ENCODE measurements at places on chromosomes 1 and 21.

- peak; percentile 23 for DNase-seq
These were observed 150.5 kb upstream of the RUNX3 start for GRCh38 chr1:25080294-25081209.

GRCh38 chr1:194045416-194045815, 859.0 kb upstream of the B3GALT2 start:
- DNase-seq: peak; percentile 39

DNA sequence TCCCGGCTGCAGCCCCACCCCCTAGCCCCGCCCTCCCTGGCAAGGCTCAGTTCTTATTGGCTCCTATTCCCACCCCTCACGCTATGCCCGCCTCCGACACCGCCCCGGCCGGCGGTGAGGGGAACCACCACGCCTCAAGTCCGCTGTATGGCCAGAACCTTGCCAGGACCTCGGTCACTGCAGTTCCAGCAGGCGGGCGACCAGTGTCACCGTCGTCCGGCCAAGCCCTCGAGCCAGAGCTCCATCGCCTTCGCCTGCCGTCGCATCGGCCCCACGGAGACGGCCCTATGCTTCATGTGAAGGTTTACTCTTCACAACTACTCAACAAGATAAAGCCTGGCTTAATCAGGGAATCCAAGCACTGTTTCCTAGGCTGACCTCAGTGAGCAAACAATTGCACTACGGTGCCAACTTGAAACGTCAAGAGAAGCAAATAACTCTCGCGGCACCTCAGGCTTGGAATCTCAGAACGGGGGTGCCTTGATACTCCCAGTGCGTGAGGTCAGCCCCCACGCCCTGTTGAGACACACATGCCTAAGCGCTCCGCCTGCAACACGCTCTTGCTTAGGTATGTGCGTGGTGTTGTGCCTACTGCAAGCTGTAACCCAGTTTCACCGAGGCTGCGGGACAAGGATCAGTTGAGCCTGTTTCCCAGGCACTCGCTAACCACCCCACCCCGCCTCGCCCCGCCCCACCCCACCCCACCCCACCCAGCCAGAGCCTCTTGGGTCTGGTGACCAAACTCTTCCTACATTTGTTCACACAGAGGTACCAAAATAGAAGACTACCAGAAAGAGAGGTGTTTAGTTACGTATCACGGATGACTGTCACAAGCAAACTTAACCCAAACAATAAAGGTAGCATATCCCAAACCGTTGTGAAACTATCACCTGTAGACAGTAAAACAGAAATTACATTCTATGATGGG, 498 bp upstream of the DENND2C start:
- peak; percentile 96 for DNase-seq

DNA sequence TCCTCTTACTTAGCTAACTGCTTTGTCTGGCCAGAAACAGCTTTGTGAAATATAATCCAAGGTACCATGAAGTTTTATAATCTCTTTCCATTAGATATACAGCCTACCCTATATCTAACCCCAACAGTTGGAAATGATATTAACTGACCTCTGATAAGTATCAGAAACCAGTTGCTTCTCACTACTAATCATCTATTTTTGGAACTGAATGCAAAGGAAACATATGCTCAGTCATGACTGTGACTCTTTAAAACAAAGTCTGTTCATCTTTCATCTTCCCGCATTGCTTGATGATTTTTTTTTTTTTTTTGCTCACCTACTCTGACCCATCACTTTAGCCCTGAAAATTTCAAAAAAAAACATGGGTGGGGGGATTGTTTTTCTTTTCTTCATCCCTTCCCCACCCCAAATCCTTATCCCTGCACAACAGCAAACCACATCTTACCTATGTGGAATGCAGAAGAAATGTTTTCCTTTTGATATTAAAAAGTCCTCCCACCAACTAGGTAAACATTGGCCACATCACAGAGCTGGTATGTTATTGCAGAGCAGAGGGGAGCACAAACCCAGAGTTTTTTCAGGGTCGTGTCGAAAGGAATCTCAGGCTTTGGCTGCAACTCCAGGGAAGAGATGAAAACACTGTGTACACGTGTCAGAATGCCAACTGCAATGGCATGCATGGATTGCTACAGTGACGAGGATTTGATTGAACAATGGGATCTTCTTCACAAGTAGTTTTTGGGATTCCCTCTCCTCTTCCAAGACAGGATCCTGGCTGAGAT, 137.3 kb downstream of the SLC30A10 start:
- DNase-seq: no peak

- no peak for DNase-seq
These were observed 30.0 kb upstream of the NRDC start for GRCh38 chr1:51908499-51908898.

DNA sequence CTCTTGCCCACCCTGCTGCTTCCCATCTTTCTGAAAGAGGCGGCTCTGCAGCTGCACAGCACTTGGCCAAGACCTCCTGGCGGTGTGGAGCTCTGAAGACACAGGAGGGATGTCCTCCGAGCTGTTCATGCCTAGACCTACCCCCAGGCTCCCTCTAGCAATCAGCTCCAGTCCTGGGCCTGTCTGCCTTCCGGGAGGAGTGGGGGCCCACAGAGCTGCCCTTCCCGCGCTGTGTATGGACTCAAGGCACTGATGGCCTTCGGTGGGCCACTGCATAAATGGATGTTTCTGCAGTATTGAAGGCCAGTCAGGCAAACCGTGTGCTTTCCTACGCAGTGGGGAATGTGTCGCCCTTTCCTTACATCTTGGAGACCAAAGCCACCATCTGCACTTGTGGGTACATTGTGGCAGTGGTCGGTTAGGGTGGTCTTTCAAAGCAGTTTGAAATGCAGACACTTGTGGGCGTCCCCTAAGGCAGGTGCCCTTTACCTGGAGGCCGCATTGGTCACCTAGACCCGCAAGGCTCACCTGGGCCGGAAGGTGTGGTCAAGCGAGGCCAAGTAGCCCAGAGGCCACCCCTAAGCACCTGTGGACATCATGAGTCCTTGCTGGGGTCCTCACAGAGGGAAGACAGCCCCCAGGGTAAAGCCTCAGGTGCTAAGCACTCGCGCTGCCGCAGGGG, 912 bp upstream of the PKNOX1 start:
- DNase-seq: no peak

DNA sequence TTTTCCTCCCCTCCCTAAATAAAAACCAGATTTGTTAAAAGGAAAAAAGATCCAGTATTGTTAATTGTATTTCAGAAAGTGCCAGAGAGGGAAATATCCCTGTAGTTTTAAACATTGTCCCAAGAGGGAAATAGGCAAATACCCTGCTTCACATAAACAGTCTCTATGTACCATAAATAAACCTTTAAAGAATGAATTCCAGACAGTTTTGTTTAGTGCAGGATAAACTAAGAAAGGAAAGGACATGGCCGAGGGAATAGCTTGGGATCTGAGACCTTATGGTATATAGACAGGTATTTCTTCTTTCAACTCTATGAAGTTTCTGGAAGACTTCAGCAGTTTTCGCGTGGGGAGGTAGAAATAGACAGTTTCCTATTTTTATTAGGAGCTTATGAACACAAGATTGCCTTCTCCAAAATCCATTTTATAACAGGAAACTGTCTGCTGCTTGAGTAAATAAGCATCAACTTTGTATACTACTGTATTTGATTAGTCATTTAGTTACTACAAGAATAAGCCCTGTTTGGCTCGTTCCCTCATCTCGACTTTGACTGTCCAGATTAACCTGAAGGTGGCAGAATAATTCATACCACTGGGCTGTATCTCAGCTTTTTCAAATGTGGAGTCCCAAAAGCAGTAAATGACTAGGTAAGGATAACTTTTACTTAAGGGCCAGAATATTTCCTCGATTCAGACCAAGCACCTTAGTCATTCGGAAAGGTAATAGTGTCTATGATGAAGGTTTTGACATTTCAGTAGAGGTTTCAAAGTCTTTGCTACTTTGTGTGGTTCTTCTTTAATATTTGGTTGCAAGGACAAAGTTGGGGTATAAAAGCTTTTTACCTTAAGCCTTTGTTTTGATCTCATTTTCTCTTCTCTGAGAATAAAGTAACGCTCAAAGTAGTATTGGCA, 177.5 kb downstream of the VPS13D start:
- no peak for DNase-seq

DNA sequence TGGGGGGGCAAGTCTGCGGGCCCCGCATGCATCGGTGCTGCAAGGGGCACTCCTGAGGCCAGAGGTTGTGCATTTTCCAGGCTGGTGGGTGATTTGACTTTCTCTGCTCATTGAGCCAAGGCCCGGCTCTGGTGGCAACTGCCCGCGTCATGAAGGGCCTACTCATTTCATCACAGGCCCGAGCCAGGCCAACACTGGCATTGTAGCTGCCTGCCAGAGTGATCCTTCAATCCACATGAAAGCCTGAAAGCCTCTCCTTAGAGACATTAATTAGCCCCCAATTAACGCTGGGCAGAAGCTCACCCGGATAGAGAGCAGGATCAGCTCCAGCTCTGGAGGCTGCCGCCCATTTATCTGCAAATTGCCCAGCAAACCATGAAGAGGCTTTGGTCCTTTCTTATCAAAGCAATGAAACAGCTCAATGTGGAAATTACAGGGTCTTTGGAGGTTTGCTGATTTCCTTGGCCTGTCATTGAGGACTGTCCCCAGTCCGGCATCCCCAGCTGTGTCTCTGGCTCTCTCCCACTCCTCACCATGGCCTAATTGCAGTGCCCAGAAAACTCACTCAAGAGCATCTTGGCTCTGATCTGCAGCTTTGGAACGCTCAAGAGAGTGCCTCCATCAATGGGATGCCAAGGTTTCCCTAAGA, 50.4 kb upstream of the STUM start:
- no peak for DNase-seq

GRCh38 chr1:72397786-72398185, 115.4 kb upstream of the NEGR1 start:
- DNase-seq: no peak

- peak; percentile 15 for DNase-seq
These were observed 41.5 kb downstream of the IGSF21 start for GRCh38 chr1:18149027-18149641.

DNA sequence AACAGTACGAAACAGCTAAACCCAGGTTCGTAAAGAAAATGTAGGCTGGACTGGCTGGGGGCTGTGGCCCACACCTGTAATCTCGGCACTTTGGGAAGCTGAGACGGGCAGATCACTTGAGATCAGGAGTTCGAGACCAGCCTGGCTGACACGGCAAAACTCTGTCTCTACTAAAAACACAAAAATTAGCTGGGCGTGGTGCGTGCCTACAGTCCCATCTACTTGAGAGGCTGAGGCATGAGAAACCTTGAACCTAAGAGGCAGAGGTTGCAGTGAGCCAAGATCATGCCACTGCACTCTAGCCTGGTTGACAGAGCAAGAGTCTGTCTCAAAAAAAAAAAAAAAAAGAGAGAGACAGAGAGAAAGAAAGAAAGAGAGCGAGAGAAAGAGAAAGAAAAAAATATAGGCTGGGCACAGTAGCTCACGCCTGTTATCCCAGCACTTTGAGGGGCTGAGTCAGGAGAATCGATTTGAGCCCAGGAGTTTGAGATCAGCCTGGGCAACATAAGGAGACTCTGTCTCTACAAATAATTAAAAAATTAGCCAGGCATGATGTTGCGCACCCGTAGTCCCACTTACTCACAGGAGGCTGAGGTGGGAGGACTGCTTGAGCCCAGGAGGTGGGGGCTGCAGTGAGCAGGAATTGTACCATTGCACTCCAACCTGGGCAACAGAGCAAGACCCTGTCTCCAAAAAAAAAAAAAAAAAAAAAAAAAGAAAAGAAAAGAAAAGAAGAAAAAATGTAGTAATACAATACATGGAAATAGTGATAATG, 35.7 kb downstream of the CAPZB start:
- no peak for DNase-seq

- DNase-seq: no peak
These were observed 36.6 kb downstream of the HIVEP3 start for GRCh38 chr1:41882068-41882477.

DNA sequence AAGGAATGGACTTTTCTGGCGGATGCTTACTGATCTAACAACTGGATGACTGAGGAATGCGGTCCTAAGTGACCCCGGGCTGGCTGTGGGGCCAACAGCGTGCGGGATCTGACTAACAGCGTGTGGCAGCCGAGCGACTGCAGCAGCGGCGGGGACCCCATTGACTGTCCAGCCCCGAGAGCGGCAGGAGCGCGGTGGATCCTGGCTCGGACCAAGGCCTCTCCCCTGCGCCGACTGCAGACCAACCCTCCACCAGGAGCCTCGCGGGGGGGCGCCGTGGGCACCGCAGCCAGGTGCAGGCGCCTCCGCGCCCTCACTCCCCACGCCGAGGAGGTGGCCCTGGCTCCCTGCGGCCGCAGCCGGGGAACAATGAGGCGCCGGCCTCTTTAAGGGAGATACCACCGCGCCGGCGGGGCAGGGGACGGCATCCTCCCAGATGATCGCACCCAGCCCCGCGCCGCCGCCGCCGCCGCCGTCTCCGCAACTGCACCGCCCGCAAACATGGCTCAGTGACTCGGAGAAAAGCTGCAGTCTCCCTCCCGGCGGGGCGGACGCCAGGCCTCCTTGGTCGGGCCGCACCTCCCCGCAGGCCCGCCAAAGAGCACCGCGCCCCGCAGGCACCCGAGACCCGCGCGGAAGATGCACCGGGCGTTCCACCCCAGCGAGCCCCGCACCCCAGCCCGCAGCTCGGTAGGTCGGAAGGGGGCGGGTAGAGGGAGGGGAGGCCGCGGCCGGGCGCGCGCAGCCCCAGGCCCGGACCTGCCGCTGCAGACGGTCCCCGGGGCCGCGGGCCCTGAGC, 694 bp upstream of the PDIK1L start:
- peak; percentile 80 for DNase-seq
